ENCODE measurements at places on chromosomes 11 and 22.
A peak's percentile ranks its signal among the peaks of the same experiment; 100 is the strongest.

DNA sequence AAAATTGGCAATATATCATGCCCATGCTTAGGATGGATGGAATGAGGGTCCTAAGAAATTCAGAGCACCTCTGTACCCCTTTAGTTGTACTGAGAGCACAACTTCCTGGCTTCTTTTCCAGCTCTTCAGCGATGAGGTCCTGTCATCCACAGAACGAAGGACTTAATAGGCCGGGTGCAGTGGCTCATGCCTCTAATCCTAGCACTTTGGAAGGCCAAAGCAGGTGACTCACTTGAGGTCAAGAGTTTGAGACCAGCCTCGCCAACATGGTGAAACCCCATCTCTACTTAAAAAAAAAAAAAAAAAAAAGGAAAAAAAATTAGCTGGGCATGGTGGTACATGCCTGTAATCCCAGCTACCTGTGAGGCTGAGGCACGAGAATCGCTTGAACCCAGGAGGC lies 125.3 kb upstream of the BMAL1 start:
- no peak for DNase-seq

DNA sequence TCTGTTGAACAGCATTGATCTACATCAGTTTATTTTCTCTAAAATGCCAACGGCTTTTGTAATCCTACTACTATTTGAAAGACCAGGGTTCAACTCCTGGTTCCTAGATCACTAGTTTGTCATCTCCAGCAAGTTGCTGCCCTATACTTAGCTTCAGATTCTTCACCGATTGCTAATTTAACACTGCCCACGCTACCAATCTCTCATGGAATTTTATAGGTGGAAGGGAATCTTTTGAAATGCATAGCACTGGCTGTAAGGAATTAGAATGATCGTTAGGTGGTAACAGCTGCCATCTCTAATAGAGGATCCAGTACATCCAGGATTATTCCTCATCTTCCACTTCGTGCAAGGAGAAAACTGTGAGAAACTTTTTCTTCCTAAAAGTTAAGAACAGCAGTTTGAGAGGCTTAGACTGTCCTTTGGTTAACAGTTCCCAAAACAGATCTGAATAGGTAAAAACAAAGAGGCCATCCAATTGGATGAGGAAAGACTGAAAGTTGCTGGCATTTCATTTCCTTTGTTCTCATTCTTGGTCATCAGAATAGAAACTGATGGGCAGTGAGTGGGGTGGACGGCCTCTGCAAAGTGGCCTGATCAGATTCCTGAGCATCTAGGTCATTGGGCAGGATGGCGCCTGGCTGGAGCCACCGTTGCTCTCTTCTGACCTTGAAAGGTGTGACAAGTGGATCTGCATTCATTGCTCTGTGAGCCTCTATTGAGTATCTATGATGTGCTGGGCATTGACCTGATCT lies 236.3 kb upstream of the SORL1-AS1 start:
- no peak for DNase-seq

DNA sequence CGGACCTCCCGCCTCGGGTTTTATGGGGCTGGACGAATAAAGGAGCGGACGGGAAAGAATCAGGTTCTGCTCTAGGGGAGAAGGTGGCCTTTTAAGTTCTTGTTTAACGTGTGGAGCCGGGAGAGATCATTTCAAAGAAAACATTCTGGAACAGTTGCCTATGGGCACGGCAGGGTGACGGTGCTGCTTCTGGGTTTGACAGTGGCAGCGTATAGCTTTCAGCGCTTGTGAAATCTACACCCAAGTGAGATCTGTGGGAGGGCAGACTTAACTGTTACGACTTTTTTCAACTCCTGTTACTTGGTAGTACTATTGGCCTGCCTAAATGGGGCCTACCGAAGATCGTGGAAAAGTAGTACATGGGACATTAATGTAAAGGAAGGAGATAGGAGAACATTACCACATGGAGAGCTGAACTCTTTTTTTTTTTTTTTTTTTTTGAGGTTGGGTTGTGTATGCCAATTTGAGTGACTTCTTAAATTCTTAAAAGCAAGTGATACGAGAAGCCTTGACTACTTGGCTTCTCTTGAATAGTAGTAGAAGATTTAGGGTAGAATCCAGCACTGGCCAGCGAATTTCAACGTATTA lies 743 bp downstream of the USP47 start:
- DNase-seq: no peak

DNA sequence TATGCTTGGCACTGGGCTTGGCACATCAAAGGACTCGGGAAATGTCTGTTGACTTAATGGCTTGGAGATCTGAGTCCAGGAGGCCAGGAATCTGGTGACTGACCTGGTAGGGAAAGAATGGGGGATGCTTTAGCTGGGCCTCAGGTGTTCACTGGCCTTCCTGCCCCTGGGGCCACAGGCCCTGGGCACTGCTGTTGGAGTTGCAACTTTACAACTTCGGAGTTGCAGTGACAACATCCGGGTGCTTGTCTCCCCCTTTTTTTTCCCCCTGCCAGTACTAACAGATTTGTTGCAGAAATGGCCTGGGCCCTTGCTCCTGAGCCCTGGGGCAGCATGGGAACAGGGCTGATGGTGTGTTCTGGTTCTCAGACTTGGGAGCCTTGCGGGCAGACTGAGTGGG lies 23.8 kb downstream of the OSBP2 start:
- DNase-seq: peak; percentile 54

- no peak for DNase-seq
These were observed 7.0 kb upstream of the MTNR1B start for GRCh38 chr11:92962446-92962845.

GRCh38 chr11:41246399-41246745 lies 213.1 kb downstream of the LRRC4C start:
- DNase-seq: no peak

GRCh38 chr11:78967811-78968210 lies 393.1 kb upstream of the NARS2 start:
- no peak for DNase-seq

DNA sequence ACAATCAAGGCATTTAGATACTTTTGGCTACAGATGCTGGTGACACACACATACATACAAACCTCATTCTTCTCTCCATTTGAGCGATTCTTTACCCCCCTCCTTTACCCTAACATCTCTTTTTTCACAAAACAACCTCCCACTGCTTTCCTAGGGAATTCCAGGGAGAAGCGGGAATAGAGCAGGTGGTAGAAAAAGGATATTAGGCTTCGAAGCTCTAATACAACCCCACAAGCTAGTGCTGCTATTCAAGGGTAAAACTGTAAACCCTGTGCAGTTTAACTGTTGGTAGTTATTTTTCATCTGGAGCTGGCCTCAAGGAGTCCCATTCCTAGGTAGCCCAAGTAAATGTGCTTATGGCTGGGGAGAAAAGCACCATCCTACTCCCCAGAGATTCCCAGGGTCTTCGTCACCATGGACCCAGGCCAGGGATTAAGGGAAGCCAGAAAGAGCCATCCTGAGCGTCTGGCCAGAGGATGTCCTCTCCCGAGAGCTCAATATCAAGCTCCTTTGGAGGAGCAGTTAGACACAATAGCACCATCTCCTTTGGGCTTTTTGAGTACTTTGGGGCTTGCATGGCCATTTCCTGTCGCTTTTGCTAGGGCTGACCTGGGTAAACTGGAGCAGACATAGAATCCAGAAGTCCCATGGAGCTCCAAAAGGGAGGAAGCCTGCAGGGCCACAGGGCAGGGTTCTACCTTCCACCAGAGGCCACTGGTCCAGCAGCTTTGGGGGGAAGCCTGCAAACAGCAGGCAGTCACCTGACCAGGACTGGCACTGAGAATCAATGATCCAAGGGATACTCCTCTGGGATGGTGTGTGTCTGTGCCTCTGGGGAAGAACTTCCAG lies 3.1 kb downstream of the MAML2 start:
- DNase-seq: no peak

GRCh38 chr11:250740-251299 lies 14.0 kb downstream of the PSMD13 start:
- DNase-seq: no peak
